ENCODE measurements at places on chromosomes 11 and 22.

DNA sequence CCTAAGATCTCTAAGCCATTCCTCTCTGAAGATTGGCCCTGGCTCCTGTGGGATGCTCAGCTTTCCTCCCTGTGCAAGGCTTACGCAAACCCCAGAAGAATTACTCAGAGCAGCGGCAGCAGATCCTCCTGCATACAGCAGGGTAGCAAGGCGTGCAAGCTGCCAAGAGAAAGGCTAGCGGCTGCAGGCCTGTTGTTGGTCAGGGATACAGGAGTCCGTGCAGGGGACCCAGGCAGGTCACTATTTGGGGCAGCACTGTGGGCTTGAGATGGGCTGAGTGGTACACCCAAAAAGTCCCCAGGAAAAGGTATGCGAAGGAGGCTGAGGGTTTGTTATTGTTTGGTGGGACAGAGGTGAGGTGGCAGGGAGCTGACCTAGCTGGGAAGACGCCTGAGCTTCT is 1.5 kb downstream of the GLB1L2 start:
- H3K4me3 ChIP-seq = no peak overlapping the region
- no peak for DNase-seq
- no peak overlapping the region for H3K27ac ChIP-seq
- H3K27me3 ChIP-seq = no peaks in the 10 kb centered on the region

- no peak for DNase-seq
- no peaks in the 10 kb centered on the region for H3K36me3 ChIP-seq
- no peaks in the 10 kb centered on the region for H3K27me3 ChIP-seq
- H3K4me1 ChIP-seq = no peaks in the 10 kb centered on the region
- no peak overlapping the region for H3K4me3 ChIP-seq
These were observed 29.9 kb upstream of the CSNK2A3 start for GRCh38 chr11:11382858-11383532.

DNA sequence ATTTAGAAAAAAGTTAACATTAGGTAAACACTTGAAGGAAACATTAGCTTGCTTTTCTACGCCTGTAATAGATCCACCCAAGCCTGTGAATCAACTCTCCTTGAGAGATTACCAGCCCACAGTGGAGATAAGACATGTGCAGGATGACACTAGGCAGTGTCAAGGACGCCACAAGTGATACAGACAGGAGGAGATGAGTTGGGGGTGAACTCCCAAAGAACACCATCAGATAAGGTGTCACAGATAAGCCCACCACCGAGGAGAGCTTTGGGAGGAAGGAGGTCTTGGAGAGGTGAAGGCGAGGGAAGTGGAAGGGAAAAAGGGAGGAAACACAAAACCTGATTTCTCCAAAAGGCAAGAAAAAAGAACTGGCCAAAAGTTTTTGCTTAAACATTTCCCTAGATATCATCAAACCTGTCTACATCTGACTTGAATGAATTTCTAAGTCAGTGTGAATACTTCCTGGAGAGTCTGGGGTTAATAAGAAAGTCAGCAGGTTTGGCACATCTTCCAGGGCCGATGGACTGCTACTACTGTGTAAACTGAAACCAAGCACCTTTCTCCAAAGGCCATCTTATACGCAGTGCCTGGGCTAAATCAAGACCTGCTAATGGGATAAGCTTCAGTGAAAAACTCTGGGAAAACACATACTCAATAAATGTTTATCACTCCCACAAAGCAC is 15.5 kb downstream of the CLTCL1 start:
- no peak overlapping the region for H3K27ac ChIP-seq
- no peak for DNase-seq
- no peaks in the 10 kb centered on the region for H3K36me3 ChIP-seq

DNA sequence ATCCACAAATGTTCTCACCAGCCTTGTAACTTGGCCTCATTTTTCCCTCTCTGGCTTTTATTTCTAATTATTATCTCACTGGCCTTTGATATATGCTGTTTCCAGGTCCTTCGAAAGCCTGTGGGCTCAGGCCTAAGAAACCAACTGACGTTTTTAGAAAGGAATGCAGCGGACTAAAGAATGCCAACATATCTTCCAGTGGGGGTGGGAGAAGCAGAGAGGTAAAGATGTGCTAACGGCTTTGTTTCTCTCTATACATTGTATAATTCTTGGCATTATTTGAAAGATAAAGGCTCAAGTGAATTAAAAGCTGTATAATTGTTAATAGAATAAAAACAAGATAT is 28.2 kb downstream of the OR6Q1 start:
- no peaks in the 10 kb centered on the region for H3K36me3 ChIP-seq
- no peak overlapping the region for H3K27ac ChIP-seq
- no peak overlapping the region for H3K4me3 ChIP-seq
- H3K4me1 ChIP-seq = no peaks in the 10 kb centered on the region

GRCh38 chr11:123040111-123040432 is 21.9 kb downstream of the HSPA8 start:
- no peaks in the 10 kb centered on the region for H3K4me1 ChIP-seq
- H3K36me3 ChIP-seq = no peaks in the 10 kb centered on the region
- H3K27me3 ChIP-seq = no peaks in the 10 kb centered on the region
- no peak overlapping the region for H3K4me3 ChIP-seq

DNA sequence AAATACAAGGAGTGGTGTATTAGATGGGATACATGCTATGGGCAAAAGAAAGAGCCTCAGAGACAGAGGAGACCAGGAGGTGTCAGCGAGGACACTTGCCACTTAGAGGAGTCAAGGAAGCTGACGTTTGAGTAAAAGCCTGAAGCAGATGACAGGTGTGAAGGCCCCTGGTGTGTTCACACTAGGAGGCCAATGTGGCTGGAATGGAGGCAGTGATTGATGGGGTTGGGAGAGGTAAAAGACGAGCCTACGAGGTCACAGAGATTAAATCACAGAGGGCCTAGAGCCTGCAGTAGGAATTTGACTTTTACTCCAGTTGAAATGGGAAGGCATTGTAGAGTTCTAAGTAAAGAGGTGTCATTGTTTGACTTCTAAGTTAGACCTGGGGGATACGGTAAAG is 12.0 kb upstream of the GDPD5 start:
- no peaks in the 10 kb centered on the region for H3K27me3 ChIP-seq
- H3K4me1 ChIP-seq = peaks cover 7% of the 10 kb centered on the region
- H3K27ac ChIP-seq = no peak overlapping the region
- H3K36me3 ChIP-seq = no peaks in the 10 kb centered on the region
- DNase-seq = no peak

GRCh38 chr11:79744941-79745340 is 304.1 kb upstream of the TENM4 start:
- H3K27ac ChIP-seq = no peak overlapping the region
- no peaks in the 10 kb centered on the region for H3K36me3 ChIP-seq

GRCh38 chr22:19916941-19917340 is 24.6 kb upstream of the COMT start:
- H3K27ac ChIP-seq = no peak overlapping the region
- no peaks in the 10 kb centered on the region for H3K4me1 ChIP-seq
- peaks cover 62% of the 10 kb centered on the region for H3K36me3 ChIP-seq
- no peak for DNase-seq
- H3K4me3 ChIP-seq = no peak overlapping the region

- peak overlapping the region; percentile 85 for H3K4me3 ChIP-seq
- H3K27me3 ChIP-seq = no peaks in the 10 kb centered on the region
- peak overlapping the region; percentile 97 for H3K27ac ChIP-seq
These were observed 1.9 kb upstream of the TSKU start for GRCh38 chr11:76781046-76781801.

- DNase-seq = no peak
- H3K36me3 ChIP-seq = no peaks in the 10 kb centered on the region
- no peaks in the 10 kb centered on the region for H3K4me1 ChIP-seq
- H3K27me3 ChIP-seq = no peaks in the 10 kb centered on the region
- no peak overlapping the region for H3K27ac ChIP-seq
- H3K4me3 ChIP-seq = no peak overlapping the region
These were observed 1780.5 kb downstream of the LRRC4C start for GRCh38 chr11:39678996-39679395.

GRCh38 chr11:45737056-45737455 is 67.9 kb upstream of the SLC35C1 start:
- peaks cover 4% of the 10 kb centered on the region for H3K4me1 ChIP-seq
- no peak overlapping the region for H3K4me3 ChIP-seq
- H3K27ac ChIP-seq = peak overlapping the region; percentile 85
- no peaks in the 10 kb centered on the region for H3K27me3 ChIP-seq
